ENCODE measurements at places on chromosomes 11 and 22.

DNA sequence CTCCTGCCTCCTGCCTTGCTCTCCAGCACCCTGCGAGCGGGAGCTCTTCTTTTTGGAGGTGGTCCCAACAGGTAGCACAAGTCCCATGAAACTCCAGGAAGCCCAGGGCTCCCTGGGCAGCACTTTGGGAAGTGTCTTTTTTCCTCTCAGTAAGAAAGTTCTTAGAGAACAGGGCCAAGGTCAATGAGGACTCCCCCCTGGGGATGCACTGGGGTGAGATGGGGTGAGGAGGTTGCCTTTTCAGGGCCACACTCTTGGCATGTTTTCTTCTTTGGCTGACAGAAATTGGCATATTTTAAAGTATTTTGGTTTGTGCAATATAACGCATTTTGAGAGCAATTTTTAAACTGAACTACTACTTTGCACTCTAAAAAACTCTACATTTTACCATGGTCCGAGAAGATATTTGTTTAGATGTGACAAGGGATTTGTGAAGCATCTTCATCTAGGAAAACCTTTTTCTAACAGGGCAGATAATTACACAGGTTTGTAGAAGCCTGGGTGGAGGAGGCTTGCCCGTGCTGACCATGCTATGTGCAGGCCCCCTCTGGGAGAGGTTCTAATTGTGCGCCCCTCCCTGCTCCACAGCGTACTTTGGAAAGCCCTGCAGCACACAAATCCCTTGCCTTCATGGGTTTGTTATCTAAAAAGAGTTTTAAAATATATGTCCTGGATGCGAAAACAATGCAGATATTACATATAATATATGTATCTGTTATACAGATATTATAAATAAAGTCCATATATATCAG is 140.4 kb downstream of the WNT7B start:
- no peak for DNase-seq

DNA sequence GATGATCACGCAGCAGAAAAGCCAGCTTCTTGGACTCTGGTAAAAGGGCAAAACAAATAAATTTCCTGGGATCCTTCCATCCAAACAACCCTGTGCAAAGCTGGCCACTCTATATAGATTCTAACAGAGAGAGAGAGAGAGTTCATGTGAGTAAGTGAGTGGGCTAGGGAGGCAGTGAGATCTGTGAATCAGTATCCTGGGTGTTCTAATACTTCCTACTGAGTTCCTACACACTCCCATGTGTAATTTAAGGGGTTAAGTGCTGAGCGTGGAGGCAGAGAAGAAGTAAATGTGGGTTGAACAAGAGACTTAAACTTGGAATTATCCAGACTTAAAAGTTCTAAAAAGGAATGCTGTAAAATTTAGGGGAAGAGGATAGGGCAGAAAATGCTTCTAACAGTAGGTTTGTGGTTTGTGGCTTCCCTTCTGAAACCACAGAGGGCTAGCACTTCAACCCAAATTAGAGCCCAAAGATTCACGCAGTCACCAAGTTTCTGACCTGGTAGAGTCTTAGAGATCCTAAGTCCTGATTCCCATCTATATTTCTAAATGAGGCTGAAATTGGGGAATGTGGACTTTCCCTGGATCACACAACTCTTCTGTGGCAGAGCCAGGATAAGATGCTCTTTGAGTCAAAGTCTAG is 413.9 kb downstream of the TENM4 start:
- peak; percentile 81 for DNase-seq

DNA sequence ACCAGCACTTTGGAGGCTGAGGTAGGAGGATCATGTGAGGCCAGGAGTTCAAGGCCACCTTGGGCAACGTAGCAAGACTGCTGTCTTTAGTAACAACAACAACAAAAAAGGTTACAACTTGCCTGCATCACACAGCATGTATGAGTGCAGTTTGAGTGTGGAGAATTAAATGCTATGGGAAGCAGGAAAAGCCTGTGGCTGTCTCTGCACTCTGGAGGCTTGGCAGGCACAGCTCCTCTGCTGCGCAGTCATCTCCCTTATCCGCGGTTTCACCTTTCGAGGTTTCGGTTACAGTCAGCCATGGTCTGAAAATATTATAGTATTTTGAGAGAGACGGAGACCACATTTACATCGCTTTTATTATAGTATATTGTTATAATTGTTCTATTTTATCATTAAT is 2.9 kb downstream of the MICAL2 start:
- no peak for DNase-seq

DNA sequence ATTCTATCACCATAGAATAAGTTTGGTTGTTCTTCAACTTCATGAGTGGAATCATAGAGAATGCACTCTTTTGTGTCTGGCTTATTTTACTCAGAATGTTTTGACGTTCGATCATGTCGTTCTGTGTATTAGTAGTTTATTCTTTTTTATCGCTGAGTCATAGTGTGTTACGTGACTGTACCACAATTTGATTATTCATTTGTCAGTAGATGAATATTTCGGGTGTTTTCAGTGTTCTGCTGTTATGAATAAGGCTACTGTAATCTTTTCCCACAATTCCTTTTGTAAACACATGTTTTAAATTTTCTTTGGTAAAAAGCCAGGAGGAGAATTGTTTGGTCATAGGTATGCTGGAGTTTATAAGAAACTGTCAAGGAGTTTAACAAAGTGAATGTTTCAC is 279.9 kb upstream of the B3GAT1 start:
- DNase-seq, result no peak

DNA sequence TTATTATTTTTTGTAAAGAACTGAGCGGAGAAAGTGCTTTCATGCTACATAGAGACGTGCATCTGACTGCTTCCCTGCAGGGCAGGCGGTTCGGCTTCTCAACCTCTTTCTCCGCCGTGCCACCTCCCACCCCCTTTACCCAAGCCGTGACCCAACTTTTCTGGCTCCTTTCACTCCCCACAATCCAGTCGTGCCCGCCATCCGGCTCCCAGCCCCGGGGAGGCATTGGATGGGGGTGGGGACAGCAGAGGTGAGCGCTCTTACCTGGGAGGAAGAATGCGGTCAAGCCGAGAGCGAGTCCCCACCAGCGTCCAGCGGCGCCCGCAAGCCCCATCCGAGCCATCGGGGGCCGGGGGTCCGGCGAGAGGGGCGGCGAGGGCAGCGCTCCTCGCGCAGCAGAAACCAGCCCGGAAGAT is 781 bp downstream of the NECTIN1 start:
- DNase-seq, result no peak

DNA sequence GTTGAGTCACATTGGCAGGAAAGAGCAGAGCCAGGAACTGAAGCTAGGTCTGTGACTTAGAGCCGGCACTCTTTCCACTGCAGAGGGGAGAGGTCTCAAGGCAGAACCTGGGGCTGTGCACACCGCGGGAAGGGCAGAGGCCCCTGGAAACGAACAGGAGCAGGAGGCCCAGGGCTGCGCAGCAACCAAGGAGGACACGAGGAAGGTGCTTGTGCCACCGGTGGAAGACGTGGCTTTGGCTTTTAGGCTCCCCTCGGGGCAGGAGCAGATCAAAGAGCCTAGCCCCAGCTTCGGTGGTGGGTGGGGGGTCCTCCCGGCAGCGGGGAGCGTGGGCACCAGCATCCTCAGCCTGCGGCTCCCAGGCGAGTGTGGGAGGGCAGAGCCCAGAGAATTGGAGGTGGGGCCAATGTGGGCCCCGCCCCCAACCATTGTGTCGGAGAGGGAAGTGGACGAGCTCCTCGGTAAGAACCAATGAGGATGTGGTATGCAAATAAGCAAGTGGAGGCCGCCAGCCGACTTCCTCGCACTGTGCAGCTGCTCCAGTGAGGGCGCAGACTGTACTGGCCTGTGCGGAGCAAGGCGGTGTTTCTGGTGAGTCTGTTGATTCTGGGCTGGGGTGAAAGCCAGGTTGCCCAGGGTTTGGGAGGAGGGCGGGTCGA is at the start of gene CCDC116:
Gene CCDC116, plus strand, starts transcription at position 524 of the 659 bp plus-strand sequence. CDS start 422 bp downstream, outside the sequence.
- peak; percentile 95 for DNase-seq

DNA sequence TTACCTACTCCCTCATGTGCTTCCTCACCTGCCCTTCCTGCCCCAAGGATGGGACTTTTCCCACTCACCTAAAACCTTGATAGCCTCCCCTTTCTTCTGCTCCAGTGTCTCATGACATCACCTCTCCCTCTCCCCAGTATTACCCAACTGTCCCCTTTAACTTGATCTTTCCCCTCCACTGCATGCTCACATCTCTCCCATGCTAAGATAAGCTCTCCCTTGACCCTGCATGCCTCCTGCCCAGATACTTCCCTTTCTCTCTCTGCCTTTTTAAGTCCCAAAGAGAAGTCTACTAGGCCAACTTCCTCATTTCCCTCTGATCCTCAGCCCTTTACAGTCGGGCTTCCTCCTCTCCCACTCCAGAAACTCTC is 14.8 kb downstream of the CD3E start:
- DNase-seq, result peak; percentile 95

DNA sequence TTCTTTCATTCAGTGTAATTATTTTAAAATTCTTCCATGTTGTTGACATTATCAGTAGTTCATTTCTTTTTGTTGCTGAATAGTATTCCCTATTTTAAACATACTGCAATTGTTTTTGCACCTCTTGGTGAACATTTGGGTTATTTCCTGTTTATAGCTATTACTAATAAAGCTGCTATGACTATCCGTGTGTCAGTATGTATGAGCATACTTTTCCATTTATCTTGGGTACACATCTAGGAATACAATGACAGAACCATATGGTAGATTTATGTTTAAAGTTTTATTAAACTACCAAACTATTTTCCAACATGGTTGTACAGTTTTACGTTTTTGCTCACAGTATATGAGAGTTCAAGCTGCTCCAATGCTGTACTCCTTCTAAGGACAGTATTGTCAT is 22.0 kb upstream of the FIBIN start:
- no peak for DNase-seq

- DNase-seq, result no peak
Observed at GRCh38 chr11:126375726-126376125, 20.2 kb downstream of the ST3GAL4 start.

DNA sequence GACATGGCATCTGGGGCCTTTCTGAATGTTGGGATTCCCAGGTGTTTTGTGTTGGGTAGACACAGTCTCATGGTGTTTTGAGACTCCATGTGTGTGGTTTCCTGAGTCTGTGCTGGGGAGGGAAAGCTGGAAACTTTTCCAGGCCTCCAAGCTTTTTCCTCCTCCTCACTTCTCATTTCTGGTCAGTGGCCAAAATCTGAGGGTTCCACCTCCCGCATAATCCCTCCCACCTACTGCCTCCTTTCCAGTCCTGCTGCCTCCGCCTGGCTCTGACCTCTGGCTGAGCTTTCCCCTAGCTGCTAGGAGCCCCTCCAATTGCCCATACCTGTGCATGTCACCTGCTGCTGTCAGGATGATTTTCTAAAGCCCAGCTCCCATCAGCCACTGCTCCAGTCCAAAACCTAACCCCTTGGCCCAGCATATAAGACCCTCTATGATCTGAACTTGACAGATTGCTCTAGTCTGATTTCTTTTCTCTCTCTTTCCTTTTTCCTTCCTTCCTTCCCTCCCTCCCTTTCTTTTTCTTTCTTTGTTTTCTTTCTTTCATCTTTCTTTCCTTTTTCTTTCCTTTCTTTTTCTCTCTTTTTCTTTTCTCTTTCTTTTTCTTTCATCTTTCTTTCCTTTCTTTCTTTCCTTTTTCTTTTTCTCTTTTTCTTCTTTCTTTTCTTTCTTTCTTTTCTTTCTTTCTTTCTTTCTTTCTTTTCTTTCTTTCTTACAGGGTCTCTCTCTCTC is 51.4 kb upstream of the NECTIN1 start:
- no peak for DNase-seq

Data from MV-4-11 (cell line).